ENCODE measurements at places on chromosomes 1 and 21.

- no peak for DNase-seq
Measured at GRCh38 chr1:155678027-155678426, 10.5 kb downstream of the YY1AP1 start.

DNA sequence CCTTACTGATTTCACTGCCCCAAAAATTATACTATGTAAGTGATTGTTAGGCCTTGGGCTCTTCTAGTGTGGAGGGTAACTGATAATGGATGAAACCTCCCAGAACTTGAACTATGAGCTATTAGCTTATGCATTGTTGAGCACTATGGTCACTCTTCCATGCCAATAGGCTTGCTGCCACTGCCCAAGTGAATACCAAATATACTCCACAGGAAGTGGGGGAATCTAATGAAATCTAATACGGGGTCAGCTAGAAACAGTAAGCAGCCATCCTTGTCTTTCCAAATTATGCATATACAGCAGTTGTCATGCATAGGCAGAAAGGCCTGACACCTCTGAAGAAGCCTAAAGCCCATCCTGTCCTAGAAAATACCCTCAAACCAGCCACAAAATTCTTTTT is 198.7 kb upstream of the PTBP2 start:
- DNase-seq = no peak

- DNase-seq = no peak
Measured at GRCh38 chr1:60898413-60898812, 183.9 kb upstream of the NFIA start.

GRCh38 chr1:86394416-86394815 is 1.7 kb downstream of the ODF2L start:
- no peak for DNase-seq

- DNase-seq = no peak
Measured at GRCh38 chr1:43366179-43366578, 1.6 kb downstream of the ELOVL1 start.

DNA sequence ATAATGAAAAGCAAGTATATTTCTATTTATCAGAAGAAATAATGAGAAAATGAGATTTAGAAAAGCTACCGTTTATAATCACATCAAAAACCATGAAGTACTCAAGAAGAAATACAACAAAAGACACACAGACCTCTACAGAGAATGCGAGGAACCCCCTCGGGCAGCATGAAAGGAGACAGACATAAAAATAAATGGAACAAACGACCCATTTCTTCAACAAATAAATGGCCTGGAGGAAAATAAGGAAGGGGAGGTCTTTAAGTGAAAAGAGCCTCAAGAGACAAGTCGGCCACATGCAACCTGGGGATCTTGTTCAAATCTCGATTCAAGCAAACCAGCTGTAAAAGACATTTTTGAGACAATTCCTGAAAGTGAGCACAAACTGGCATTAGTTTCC is 6.0 kb downstream of the CFAP74 start:
- DNase-seq = no peak

DNA sequence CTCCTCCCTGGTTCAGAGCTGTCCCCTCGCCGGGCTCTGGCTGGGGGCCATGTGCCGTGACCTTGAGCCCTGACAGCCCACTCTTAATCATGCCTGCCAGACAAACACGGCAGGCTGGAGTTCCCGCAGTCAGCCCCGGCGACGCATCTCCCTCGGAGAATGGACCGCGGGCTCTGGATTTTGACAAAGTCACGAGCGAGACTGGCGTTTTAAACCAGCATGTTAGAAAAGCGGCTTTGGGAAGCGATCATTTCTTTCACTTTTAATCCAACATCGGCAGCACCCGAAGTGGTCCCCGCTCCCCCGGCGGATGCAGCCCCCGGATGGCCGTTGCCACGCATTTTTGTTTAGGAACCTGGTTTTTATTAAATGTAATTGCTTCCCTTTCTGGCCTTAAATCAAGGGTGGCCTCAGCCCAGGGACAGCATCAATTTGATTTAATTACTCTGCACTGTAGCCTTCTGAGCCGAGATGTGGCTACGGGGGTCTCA is 70.9 kb downstream of the PRDM16 start:
- no peak for DNase-seq

GRCh38 chr1:32770221-32770731 is 46.9 kb downstream of the YARS1 start:
- no peak for DNase-seq

DNA sequence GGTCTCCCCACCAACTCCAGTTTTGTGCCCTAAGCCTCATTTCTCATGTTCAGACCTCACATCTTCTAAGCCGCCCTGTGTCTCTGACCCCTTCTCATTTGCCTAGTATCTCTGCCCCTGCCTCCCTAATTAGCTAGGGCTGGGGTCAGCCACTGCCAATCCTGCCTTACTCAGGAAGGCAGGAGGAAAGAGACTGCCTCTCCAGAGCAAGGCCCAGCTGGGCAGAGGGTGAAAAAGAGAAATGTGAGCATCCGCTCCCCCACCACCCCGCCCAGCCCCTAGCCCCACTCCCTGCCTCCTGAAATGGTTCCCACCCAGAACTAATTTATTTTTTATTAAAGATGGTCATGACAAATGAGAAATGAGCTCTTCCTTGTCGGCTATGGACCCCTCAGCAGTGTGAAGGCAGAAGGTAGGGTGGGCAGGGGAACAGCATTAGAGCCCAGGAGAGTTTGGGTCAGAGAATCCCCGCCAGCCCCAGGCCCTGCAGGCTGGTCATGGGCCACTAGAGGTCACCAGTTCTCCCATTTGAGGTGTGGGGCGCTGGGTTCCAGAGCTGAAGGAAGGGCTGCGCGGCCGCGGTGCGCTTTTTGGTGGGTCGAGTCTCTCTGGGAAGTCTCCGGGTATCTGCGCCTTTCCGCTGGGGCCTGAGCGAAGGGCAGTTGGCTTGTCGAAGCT is 11.5 kb downstream of the ADAMTSL4 start:
- peak; percentile 80 for DNase-seq

DNA sequence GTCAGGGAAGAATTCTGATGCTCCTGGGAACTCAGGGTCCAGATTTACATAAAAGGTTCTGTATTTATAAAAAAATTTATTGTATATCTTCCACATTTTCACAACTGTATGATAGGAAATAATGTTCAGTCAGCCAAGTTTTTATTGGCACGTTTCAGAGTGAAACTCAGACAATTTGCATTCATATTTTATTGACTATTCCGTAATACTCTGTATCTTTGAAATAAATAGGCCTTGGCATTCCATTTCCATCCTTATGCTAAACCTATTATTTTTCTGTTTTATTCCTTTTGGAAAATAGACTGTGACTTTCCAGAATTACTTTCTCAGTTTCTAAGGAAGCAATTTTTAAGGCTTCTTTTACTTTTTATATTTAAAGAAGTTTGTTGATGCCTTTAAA is 329.0 kb downstream of the OLFM3 start:
- DNase-seq = no peak

- DNase-seq = no peak
Measured at GRCh38 chr1:68954841-68955240, 458.0 kb upstream of the DEPDC1 start.

- DNase-seq = no peak
Measured at GRCh38 chr1:117092594-117092993, 29.0 kb downstream of the TRIM45 start.

DNA sequence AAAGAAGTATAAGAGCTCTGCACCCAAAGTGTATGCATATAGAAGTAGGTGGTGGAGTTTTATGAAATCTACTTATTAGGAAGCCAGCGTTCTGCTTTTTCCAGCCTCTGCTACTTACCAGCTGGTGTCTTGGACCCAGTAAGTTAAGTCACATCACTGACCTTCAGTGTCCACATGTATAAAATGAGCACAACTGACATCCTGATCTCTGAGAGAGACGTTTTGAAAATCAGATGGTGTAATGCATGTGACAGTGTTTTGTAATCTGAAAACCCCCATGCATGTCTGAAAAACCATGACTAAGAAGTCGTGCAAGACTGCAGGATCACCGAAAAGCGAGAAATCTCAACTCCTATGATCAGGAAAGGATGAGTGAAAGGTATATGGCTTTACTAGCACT is 2.0 kb downstream of the CR1 start:
- no peak for DNase-seq

GRCh38 chr1:154973344-154974101 is 958 bp upstream of the CKS1B start:
- peak; percentile 92 for DNase-seq

- DNase-seq = peak; percentile 56
Measured at GRCh38 chr1:1305300-1306069, 2.2 kb downstream of the ACAP3 start.

GRCh38 chr1:15178571-15179484 is 25.3 kb downstream of the TMEM51 start:
- no peak for DNase-seq

DNA sequence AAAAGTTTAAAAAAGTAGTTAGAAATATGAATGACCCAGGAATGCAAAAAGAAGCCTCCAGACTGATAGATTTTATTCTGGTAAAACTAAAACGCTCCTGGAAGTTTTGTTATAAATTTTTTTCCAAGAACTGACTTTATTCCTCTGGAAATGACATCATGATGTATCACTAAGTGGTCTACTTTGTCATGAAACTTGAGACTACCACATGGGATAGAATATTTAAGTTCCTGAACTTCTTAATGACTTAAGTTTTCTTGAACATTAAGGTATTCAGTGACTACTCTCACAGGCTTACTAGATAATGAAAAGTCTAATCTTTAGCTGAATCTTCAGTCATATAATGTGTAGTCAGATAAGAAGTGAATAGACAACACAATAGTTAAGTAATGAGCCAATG is 842.2 kb downstream of the USP25 start:
- DNase-seq = no peak

DNA sequence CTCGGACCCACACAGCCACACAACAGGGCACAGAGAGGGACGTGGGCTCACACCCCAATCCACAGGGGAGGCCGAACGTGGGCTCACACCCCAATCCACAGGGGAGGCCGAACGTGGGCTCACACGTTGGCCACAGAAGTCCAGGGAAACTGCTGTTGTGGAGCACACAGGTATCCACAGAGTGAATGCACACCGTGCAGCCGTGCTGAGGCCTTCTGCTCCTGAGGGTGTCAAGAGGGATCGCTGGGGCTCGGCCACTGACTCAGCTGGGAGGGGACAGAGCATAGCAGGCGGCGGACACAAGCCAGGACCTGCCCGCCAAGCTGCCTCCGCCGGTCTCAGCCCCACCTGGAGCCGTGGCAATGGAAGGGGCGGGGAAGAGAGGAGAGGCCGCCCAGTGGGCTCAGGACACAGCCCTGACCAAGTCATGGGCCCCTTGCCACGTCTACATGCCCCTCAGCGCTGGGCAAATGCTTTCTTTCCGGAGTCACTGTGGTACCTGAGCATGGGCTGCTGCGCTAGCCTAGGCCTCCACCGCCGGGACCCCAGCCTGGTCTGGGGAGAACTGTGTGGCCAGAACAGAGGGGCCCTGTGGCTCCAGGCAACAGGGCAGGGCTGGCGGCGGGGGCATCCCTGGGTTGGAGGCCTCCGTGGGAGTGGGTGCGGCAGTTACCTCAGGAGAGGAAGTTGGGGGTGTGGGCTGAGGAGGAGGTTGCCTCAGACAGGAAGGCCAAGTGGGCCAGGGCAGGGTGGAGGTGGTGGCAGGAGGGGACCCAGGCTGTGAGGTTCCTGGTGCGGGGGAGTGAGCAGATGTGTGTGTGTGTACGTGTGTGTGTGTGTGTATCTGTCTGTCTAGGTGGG is 1.2 kb downstream of the SYTL1 start:
- no peak for DNase-seq

GRCh38 chr1:201361652-201362504 is 15.6 kb downstream of the TNNT2 start:
- no peak for DNase-seq

GRCh38 chr1:57447551-57447950 is 23.7 kb upstream of the DAB1 start:
- DNase-seq = no peak

DNA sequence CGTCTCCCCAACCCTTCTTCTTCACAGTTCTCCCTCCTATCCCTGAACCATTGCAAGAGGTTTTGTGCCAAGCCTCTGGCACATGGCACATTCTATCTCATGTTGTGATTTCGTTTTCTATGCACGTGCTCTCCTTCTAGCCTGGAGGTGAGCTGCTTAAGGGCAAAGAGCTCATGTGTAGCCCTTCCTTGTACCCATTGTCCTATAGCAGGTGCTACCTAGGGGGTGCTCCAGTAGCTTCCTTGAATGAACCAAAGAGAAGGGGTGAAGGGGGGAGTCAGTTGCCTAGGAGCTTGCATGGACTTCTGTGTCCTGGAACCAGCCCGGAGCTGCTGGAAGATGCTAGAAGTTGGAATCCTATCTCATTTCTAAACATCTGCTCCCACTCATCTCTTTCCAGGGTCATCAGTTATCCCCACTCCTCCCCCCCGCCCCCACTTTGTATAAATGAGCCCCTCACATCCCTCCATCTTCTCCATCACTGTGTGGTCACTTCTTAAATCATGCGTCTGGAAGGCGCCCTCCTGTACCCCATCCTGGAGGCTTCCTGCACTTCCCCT is 535 bp upstream of the DISC1 start:
- DNase-seq = no peak

GRCh38 chr1:16289959-16290358 is 53.0 kb upstream of the CPLANE2 start:
- DNase-seq = no peak

DNA sequence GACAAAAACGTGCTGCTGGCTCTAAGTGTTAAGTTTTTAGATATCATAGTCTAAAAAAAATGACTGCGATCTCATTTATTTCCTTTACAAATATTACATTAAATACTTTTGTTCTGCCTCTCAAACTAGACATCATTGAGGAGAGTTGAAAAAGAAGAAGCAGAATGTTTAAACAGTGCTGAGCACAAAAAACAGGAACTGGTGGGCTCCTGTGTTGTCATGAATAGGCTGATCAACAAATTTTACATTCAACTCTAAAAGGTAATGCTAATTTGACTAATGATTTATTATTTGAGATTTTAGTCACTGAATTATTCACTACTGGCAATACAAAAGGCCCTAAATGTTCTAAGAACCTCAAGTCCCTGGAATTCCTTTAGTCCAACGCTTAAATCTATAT is 66.1 kb downstream of the GPATCH2 start:
- no peak for DNase-seq

DNA sequence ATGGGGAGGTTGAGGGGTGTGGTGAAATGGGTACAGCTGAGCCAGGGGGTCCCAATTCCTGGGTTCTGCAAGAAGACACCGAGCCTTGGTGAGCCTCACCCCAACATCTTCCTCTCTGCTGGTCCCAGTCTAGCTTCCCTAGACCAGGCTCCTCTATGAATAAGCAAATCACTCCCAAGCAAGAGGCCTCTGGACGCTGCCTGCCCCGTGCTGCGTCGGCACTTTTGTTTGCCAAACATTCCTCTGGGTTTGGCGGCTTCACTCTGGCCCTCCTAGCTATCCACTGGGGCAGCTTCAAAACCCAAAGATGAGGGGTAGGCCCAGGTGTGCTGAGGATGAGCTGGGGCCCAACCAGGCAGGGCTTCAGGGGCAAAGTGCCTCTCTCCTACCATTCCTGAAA is 137.1 kb upstream of the CD34 start:
- DNase-seq = no peak

GRCh38 chr1:225816643-225817538 is 7.0 kb downstream of the EPHX1 start:
- DNase-seq = no peak

DNA sequence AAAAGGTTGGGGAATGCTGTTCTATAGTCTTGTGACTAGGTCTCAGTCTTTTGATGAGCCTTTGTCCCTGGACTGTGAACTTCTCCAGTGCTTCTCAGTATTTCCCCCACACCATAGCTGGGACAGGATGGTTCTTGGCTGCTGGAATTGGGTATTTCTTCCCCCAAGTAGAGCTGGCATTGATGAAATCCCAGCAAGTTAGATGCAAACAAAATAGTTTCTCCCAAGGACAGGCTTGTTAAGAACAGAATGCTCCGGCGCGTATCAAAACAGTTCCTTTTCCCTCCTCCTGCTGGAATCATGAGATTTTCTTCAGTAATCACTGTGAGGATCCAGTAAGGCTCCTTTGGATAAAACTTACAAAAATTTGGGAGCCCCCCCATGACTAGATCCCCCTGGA is 162.6 kb downstream of the PIK3R3 start:
- no peak for DNase-seq
